ENCODE measurements at places on chromosomes 11 and 22.

GRCh38 chr11:83717537-83717936 is 431.4 kb upstream of the CCDC90B start:
- DNase-seq, result no peak

DNA sequence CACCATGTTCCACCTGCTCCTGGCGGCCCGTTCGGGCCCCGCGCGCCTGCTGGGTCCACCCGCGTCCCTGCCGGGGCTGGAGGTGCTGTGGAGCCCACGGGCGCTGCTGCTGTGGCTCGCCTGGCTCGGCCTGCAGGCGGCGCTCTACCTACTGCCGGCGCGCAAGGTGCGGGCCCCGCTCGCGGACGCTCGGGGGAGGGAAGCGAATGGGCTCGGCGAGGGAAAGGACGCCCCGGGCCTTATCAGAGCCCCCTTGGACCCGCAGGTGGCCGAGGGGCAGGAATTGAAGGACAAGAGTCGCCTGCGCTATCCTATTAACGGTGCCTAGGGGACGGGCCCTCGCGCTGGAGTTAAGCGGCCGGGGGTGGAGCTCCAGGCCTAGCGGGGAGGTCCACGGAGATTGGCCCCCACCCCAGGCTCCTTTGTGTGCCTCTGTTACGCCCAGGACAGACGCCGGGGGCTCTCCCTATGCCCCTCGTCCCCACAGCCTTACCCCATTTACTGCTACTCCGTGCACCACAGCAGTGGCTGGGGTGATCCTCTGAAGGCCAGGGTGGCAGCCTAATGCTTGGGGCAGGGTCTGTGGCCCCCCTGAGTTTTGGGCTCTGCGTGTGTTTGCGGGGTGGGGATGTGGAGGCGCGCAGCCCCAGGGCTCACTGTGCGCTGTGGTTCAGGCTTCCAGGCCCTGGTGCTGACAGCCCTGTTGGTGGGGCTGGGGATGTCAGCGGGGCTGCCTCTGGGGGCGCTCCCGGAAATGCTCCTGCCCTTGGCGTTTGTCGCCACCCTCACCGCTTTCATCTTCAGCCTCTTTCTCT is 1.1 kb downstream of the TM7SF2 start:
- peak; percentile 80 for DNase-seq

- peak; percentile 24 for DNase-seq
Measured at GRCh38 chr11:47980907-47981621, 705 bp downstream of the PTPRJ start.

GRCh38 chr11:61498767-61499341 is 9.7 kb upstream of the LRRC10B start:
- DNase-seq, result no peak

DNA sequence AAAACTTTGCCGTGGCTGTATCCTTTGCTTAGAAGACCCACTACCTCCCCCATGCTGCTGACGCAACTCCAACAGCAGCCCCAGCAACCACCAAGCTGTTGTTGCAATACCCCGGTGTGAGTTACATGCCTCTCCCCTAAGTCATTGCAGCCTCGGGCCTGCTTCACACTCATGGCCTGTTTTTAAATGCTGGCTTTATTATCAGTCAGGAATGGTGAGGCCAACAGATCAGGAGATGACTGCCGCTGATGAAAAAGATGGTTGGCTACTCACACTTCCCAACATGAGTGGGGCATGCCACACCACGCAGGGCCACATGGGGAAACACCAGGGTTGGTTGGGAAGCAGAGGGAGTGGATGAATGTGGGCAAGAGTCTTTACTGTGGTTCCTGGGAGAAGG is 171.5 kb upstream of the SYT13 start:
- no peak for DNase-seq

GRCh38 chr11:44101098-44101497 is 5.6 kb downstream of the EXT2 start:
- DNase-seq, result no peak

GRCh38 chr22:39244496-39245129 is at the start of gene PDGFB:
Gene PDGFB, minus strand, starts transcription at chr22:39244982. Its CDS starts 1,019 bp downstream, at chr22:39243963.
- DNase-seq, result no peak

- no peak for DNase-seq
Measured at GRCh38 chr11:105856954-105857353, 165.1 kb downstream of the MSANTD4 start.

GRCh38 chr22:28247667-28248363 is 328.8 kb upstream of the PITPNB start:
- DNase-seq, result no peak

All from activated CD4-positive, alpha-beta T cell treated with anti-CD3 and anti-CD28 coated beads, Interleukin-2, amount 50 U/mL, for 16 hours (primary cell).